ENCODE measurements at places on chromosomes 1 and 21. TPM values are rescaled to one million over a fixed set of nuclear protein-coding genes. Genes with fewer than 3 reads are reported as not detected.

DNA sequence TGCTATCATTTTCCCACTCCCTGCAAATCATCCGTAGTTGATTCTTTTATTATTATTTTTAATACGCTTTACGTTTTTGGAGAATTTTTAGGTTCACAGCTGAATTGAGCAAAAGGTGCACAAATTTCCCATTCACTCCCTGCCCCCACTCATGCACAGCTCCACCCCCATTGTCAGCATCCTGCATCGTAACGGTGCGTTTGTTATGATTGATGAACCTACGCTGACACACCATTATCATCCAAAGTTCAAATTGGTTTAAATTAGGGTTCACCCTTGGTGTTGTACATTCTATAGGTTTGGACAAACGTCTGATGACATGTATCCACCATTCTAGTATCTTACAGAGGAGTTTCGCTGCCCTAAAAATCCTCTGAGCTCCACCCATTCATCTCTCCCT lies 44.5 kb downstream of the EDARADD start:
- no peaks in the 10 kb centered on the region for H3K36me3 ChIP-seq
- no peak for DNase-seq
- H3K4me3 ChIP-seq: no peak overlapping the region
- H3K27me3 ChIP-seq: no peaks in the 10 kb centered on the region

- no peak for DNase-seq
- H3K4me3 ChIP-seq: no peak overlapping the region
- no peaks in the 10 kb centered on the region for H3K4me1 ChIP-seq
- no peaks in the 10 kb centered on the region for H3K27me3 ChIP-seq
Observed at GRCh38 chr1:30930631-30931173, 22.1 kb upstream of the SDC3 start.

- no peaks in the 10 kb centered on the region for H3K27me3 ChIP-seq
- no peak overlapping the region for H3K4me3 ChIP-seq
- DNase-seq: no peak
- no peaks in the 10 kb centered on the region for H3K4me1 ChIP-seq
Observed at GRCh38 chr1:170149241-170149640, 3.5 kb downstream of the NTMT2 start.

GRCh38 chr1:9111957-9112356 lies 16.9 kb downstream of the GPR157 start:
- H3K4me3 ChIP-seq: no peak overlapping the region
- no peak overlapping the region for H3K27ac ChIP-seq
- peaks cover 18% of the 10 kb centered on the region for H3K4me1 ChIP-seq
- DNase-seq: no peak
- H3K36me3 ChIP-seq: peaks cover 4% of the 10 kb centered on the region

DNA sequence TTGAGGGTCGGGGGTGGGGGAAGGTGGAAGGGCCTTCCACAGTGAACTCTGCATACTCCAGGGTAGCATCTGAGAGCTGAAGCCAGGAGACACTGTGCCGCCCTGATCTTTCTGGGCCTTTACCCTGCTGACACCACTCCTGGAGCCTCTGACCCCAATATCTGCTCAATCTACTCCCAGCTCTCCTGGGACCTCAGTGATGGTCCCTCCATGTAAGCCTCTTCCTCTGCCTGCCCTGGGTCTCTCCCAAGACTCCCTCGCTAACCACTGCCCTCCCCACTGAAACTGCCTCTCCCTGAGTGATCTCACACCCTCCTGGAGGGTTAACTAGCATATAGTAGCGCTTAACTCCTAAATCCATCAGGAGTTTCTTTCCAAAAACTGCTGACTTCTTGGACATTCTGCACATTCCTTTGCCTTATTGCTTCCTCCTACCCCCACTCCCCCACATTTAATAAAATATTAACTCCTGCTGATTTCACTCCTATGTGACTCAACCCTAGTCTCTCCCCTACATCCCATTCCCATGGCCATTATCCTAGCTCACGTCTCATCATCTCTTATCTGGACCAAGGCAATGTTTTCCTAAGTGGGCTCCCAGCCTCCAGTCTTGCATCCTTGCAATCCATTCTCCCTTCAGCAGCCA lies 145.6 kb downstream of the HMGB4 start:
- no peak overlapping the region for H3K27ac ChIP-seq
- H3K36me3 ChIP-seq: no peaks in the 10 kb centered on the region
- H3K27me3 ChIP-seq: no peaks in the 10 kb centered on the region
- no peak overlapping the region for H3K4me3 ChIP-seq
- H3K4me1 ChIP-seq: no peaks in the 10 kb centered on the region
- no peak for DNase-seq

SEC16B gene
- 26.2 TPM for total RNA-seq

INAVA gene
- 67.4 TPM for total RNA-seq

CACHD1 gene
- 1.4 TPM for total RNA-seq
